Umbilical cord (tissue), 2 donors: ENCODE measurements at places on chromosomes 7 and 10. TPM values are rescaled to one million over a fixed set of nuclear protein-coding genes. Genes with fewer than 3 reads are reported as not detected.

Gene ING3
- 44.1 TPM for total RNA-seq

Gene GJD4
- total RNA-seq = 0.48 TPM

Gene PTPRZ1
- 64.0 TPM for total RNA-seq

Gene TMEM213
- 4.6 TPM for total RNA-seq

Gene HIP1
- 13.7 TPM for total RNA-seq

Gene C10orf143
- total RNA-seq = 6.5 TPM

Gene SFRP5
- 0.48 TPM for total RNA-seq

Gene BMPER
- 83.3 TPM for total RNA-seq

Gene PRF1
- 7.5 TPM for total RNA-seq

Gene MMD2
- total RNA-seq = 0.24 TPM

Gene FGL2
- total RNA-seq = 45.5 TPM

Gene SUN3
- not detected for total RNA-seq

Gene LRRD1
- total RNA-seq = 4.1 TPM

Gene CCDC3
- total RNA-seq = 56.8 TPM

Gene CRHR2
- 0.72 TPM for total RNA-seq
